Lower leg skin (tissue), 4 donors: ENCODE measurements at places on chromosomes 16 and 17. TPM values are rescaled to one million over a fixed set of nuclear protein-coding genes. Genes with fewer than 3 reads are reported as not detected.
A peak's percentile ranks its signal among the peaks of the same experiment; 100 is the strongest.

CDIPT gene
- total RNA-seq: 83.4 TPM

ABCA10 gene
- total RNA-seq: 4.8 TPM

DNA sequence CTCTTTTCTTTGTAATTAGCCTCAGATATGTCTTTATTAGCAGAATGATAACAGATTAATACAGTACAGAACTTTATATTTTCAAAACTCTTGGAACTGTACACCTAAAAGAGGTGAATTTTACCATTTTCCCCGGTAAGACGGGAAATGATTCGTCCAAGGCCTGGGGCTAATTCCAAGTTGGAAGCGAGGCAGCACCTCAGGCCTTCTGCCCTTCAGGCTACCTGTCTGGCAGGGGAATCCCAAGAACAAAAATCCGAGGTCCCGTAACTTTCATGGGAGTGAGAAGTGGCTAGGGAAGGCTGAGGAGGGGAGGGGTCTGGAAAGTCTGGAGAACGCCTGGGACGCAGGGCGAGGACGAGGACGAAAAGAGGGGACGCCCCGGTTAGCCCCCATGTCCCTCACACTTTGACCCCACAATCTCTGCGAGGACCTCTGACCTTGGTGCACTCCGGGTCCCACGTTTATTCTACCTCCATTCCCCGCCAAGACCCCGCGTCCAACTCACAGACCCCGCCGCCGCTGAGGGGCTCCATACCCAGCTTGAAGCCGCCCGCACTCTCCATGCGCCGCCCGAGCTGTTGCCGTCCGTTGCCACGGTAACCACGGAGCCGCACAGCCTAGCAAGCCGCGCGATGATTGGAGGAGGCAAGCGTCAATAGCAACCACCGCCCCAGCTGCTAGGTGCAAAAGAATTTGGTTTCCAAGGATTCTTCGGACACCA, at the start of gene HYDIN:
Gene HYDIN (minus strand): TSS at position 601 of the 724 bp plus-strand sequence. CDS start 43,827 bp downstream, outside the sequence.
- DNase-seq: no peak

DNA sequence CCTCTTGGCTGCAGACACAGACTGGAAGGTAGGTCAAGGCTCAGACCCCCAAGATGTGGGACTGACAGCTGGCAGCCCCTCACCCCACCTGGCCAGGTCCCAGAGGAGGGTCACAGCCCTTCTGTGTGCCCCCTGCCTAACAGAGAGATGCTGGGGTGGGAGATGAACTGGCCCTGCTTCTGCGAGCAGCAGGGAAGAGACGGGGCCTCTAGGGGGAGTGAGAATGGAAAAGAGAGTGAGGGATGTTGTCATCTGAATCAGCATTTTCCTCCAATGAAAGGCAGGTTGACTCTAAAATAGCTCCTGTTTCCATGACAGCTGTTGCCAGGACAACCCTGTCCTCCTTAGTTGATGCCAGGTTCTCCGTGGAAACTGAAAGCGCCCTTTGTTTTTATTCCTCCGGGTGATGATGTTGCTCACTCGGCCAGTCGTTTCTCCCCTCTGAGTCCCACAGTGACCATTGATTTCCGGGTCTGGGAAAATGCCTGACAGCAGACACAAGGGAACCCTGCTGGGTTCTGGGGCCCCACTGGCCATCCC, 4.9 kb upstream of the NDRG4 start:
- no peak for DNase-seq

TBC1D3H gene
- total RNA-seq: not detected

DNA sequence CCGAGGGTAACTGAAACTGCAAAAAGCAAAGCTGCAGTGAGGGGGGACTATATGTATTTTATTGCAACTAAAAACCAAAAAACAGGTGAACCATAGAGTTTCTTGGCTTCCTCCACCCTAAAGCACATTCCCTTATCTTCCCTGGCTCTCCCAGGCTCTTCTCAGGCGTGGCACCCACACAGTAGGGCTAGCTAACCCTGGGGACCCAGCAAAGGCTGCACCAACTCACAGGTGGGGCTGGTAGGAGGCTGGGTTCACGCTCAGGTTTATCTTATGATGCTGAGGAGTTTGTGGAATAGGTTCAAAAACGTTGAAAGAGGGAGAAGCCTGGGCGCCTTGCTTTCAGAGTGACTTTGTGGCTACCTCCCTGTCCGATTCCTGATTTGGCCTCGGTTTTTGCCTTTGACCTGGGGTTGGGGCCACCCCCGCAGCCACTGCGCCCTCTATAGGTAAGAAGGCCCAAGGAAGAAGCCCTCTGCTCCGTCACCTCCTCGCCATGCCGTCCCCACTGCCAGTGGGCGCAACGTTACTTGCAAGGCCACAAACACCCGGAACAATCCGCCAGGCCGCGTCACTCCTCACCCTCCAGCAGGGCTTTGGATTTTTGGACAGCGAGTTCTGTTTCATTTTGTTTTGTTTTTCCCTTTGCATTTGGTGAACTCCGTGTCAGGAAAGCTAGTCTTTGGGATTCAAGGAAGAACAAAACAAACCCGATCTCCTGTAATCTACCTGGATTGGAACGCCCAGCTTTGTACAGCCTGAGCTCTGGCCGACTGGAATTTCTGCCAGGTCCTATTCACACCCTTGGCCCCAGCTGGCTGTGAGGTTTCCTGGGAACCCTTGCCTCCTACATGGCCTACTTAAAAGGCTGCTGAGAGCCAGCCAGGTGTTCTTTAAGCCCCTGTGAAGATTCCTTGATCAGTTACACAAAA, 60.8 kb downstream of the TBC1D16 start:
- no peak for DNase-seq

CIBAR2 gene
- not detected for total RNA-seq

TBC1D3D gene
- total RNA-seq: 0.19 TPM

DNA sequence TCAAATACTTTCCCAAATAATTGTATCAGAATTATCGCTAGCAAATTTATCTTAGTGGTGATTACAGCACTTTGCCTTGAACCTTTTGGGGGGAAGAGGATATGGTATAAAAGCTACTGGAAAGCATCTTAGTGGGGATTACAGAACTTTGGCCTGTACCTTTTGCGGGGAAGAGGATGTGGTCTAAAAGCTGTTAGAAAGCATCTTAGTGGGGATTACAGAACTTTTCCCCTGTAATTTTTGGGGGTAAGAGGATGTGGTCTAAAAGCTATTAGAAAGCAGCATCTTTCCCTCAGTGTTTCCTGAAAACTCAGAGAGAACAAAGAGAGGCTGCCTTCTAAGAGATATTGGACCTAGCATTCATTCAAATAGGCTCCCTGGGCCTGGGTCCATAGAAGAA, 4.1 kb downstream of the SLFN12 start:
- DNase-seq: no peak

DNA sequence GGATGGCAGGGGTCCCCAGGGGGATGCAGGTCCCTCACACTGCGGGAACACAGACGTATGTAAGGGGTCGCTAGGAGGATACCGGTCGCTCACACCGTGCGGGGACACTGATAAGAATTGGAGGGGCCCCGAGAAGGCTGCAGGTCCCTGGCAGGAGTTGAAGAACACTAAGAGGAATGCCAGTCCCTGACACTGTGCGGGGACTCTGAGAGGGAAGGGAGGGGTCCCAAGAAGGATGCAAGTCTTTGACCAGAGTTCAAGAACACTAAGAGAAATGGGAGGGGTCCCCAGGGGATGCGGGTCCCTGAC, 510 bp downstream of the ERCC4 start:
- DNase-seq: no peak

DNA sequence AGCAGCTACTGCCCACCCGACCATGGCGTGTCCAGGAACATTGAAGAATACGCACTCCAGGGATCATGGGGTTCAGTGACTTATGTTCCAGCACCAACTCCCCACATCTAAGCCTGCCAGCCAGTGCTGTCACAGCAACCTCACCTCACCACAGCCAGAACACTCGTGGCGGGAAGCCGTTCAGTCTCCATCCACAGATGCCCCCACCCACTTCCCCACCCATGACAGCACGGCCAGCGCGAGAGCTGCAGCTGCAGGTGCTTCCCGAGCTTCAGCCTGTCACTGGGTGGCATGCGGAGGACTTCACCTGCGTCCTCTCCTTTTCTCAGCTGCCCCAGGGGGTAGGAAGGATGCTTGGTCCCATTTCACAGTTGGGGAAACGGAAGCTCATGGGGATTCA, 50.3 kb downstream of the RBFOX3 start:
- no peak for DNase-seq

KRTAP4-4 gene
- not detected for total RNA-seq

- DNase-seq: no peak
Observed at GRCh38 chr17:64534187-64534586, 27.4 kb downstream of the CEP95 start.

- no peak for DNase-seq
Observed at GRCh38 chr16:84454611-84455010, 49.8 kb downstream of the MEAK7 start.

CCDC78 gene
- 0.52 TPM for total RNA-seq

RPA1 gene
- 24.3 TPM for total RNA-seq

KCNH4 gene
- not detected for total RNA-seq

ABCC12 gene
- 0.16 TPM for total RNA-seq

TRIM47 gene
- 33.2 TPM for total RNA-seq

DNA sequence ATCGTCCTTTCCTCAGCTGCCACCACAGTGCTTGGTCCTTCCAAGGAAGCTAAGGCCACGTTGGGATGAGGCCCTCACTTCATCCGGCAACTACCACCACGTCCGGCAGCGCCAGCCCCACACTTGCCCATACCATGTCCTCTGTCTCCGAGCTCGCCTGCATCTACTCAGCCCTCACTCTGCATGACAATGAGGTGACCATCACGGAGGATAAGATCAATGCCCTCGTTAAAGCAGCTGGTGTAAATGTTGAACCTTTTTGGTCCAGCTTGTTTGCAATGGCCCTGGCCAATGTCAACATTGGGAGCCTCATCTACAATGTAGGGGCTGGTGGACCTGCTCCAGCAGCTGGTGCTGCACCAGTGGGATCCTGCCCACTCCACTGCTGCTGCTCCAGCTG, 44.9 kb downstream of the TTC19 start:
- DNase-seq: no peak

- no peak for DNase-seq
Observed at GRCh38 chr16:8946544-8946943, 17.2 kb downstream of the USP7 start.

DNA sequence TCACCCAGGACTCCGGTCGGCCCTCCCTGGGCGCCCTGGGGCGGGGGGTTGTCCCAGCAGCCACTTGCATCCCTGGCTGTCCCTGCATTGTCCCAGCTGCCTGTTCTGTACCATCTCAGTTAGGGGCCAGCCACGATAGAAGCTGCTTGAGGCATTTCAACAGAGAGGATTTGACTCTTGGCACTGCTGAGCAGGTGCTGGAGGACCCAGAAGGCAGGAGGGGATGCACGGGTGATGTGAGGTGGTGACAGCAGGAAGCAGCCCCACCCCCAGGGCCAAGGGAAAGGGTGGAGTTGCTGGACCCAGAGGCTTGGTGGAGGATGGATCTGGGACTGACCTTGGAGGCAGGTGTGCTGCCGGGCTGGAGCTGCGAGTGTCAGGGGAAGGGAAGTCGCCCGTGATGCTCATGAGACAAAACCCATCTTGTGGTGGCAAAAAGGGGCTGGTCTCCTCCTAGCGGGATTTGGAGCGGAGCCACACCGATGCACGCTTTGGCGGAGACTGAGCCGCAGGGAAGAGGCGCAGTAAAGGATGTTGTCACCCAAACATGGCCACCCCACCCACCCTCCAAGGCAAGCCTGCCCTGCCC, 188.0 kb upstream of the GSE1 start:
- no peak for DNase-seq

DNA sequence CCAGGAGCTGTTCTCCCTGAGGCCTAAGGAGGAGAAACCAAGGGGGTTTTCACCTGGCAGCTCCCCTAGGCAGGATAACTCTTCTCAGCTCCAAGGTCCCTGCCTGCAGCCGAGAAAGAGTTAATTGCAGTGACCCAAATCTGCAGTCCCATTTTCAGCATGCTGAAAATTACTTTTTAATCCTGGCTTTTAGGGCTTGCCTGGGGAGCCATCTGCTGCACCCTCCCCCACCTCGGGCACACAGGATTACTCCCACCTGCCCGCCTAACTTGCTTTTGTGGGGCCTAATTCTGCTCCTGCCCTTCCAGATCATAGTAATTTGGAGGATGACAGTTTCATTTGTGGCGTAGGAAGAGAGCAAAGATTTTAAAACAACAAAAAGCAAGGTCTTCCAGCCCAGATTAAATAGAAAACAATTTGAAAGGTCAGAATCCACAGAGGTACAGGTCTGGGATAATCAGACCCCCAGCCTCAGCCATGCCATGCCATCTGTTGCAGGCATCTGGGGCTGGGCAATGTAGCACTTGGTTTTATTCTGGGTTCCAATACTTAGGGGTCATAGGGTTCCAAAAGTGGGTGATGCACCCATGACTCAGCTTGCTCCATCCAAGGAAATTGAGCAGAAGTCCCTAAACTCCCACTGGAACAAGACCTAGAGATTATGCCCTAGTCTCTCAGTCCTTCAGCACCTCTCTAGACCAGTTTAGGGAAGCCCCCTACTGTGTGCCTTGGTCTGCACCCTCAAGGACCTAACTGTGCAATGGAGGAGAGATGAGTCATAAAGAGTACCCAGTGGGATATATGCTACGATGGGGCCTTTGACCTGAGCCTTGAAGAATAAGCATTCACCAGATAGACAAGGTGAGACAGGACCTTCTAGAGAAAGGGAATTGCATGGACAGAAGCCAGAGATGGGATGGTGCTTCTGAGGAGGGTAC, 64.5 kb upstream of the NLK start:
- DNase-seq: no peak

DNA sequence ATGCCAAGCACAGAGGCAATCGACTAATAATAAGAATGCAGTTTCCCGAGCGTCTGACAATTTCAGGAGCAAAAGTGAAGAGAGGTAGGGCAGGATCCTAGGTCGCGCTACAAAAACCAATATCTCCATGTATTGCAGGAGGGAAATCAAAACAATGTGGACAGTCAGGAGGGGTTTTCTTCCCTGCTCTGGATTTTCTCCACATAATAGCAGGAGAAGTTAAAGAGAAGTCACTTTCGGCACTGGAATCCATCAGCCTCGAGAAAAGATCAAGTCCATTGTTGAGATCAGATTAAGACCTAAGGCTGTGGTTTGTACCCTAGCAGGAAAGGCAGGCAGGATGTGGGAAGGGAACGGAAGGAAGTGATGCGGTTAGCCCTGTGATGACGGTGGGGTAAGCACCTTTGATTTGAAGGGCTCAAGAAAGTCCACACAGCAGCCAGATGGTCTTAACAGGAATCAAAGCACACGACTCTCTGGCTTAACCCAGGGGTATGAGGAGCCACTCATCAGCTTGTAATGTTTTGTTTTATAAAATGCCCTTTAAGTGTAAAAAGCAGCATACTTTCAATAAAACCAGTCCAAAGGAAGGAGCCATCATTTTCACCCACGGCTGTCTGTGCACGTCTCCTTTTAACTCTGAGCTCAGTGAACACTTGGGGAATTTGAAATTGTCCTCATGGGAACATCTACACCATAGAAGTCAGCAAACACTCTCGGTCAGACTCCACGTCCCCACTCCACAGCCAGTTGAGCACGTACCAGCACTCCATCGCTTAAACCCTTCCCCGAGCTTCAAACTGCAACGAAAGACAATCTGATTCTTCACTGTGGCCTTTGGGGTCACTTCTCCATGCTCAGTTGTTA, 15.8 kb upstream of the AKTIP start:
- peak; percentile 88 for DNase-seq
